Left ventricle myocardium inferior (tissue), 1 donor: ENCODE measurements at places on chromosomes 2 and 18.
A peak's percentile ranks its signal among the peaks of the same experiment; 100 is the strongest.

DNA sequence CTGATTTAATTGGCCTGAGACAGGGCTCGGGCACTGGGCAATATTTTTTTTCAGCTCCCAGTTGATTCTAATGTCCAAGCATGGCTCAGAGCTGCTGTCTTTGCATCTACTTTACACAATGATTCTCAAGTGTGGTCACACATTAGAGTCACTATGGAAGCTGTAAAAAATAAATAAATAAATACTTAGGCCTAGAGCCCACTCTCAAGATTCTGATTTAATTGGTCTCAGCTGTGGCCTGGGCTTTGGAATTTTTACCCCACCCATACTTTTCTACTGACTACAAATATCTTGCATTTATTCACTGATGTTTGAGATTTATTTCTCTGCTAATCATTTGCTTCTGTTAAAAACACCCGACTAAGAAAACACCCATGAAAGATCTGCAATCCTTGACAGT lies 145.7 kb upstream of the SRD5A2 start:
- DNase-seq = no peak

DNA sequence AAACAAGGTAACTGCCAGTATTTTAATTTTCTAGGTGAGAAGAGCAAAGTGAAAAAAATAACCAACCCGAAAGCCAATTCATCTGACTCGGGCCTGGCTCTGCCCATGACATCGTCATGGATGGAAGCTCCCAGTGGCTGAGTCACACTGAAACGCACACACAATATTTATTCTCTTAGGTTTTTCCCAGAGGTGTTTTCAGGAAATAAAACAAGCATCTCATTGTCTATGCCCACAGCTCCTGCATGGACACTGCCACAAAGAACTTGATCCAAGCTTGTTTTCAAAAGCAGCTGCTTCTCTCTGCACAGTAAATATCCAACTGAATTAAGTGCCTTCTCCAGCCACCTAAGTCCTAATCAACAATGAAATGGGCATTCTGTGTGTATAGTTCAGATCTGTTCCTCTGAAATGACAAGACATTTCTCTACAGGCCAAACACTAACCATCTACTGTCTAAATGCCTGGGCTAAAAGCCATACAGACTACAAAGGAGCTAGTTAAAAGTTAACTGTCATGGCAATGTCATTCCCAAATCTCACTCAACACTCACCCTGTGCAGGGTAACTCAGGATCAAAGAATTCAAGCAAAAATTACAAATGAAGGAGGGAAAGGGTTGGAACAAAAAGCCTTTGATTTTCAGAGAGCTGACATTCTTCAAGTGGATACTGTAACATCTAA lies 62.9 kb downstream of the RPL31 start:
- DNase-seq = no peak

GRCh38 chr2:120403676-120404075 lies 57.7 kb downstream of the INHBB start:
- DNase-seq = no peak

GRCh38 chr2:236675526-236675925 lies 105.9 kb downstream of the ACKR3 start:
- no peak for DNase-seq

- no peak for DNase-seq
Measured at GRCh38 chr2:136286423-136286822, 168.5 kb upstream of the CXCR4 start.

GRCh38 chr2:136151021-136151971 lies 33.3 kb upstream of the CXCR4 start:
- no peak for DNase-seq

DNA sequence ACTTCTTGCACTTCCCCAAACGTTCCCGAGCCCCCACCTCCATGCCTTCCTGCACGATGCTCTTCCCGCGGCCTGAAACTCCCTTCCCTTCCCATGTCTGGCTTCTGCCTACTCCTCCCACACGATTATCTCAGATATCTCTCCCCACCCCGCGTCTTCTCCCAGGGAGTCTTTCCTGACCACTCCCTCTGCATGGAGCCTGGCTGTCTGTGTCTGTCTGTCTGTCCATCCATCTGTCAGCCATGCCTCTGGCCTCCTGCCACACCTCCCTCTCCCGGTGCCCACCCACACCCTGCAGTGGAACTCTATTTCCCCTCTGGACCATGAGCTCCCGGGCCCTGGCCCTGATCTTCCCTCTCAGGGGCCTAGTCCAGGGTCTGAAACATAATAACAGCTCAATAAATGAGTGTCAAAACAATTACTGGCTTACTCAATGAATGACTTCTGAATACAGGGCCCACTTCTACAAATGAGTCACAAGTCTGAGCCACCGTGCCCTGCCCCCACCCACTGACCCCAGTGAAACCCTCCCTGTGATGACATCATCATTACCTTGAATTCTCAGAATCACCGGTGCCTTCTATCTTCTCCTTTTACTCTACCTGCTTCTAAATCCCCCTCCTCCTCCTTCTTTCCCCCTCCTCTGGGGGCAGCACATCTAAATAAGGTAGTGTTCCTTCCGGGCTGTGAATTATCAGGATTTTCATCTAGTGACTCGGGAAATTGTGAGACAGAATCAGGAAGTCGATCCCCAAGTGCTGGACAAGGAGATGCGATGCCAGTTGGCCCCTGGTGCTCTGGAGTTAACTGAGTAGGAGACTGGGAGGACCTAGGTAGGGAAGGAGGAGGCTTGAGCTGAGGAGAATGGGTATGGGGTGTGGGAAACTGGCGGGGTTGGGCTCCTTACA lies 46.1 kb upstream of the PLB1 start:
- no peak for DNase-seq

DNA sequence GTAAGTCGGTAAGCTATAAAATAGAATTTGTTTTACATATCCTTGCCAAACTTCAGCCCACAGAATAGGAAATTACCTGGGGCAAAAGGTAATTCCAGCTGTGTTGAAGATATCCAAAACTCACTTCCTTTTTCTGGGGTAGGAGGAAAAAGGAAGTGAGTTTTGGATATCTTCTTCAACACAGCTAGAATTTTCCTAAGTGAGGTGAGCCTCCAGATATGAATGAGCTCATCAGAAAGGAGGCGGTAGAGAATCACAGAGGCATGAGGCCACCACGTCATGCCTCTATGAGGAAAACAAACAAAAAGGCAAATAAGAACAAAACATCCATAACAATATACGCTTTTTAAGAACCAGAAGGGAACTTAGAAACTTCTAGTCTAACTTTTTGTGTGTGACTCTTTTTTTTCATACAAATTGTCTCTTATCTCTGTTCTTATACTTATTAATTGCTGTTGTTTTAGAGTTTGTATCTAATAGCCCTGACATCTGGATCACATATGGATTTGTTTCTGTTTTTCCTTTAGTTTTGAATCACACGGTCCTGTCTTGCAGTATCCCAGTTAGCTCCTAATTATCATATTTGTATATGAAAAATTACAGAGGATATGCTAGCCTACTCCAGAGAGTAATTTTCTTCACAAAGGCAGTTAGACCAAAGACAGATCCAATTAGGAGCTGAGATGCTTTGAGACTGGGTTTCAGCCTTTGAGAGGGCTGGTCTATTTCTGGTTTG lies 104.5 kb downstream of the RBM43 start:
- no peak for DNase-seq

GRCh38 chr2:62315476-62315875 lies 119.6 kb downstream of the B3GNT2 start:
- no peak for DNase-seq

- no peak for DNase-seq
Measured at GRCh38 chr2:145935016-145935415, 1415.1 kb upstream of the ZEB2 start.

- DNase-seq = no peak
Measured at GRCh38 chr18:34697233-34697632, 12.9 kb upstream of the DTNA start.

DNA sequence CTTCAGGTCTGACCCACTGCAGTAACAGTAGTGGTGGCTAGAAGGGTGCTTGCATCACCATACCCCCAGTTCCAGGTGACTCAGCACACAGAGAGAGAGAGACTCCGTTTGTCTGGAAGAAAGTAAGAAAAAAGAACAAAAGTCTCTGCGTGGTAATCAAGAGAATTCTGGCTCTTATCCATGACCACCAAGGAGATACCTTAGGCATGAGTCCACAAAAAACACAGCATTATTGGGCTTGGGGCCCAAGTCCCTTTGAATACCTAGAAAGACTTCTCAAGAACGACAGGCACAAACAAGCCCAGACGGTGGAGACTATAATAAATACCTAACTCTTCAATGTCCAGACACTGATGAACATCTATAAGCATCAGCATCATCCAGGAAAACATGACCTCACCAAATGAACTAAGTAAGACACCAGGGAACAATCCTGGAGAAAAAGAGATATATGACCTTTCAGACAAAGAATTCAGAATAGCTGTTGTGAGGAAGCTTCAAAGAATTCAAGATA lies 21.7 kb upstream of the BAZ2B start:
- DNase-seq = no peak

DNA sequence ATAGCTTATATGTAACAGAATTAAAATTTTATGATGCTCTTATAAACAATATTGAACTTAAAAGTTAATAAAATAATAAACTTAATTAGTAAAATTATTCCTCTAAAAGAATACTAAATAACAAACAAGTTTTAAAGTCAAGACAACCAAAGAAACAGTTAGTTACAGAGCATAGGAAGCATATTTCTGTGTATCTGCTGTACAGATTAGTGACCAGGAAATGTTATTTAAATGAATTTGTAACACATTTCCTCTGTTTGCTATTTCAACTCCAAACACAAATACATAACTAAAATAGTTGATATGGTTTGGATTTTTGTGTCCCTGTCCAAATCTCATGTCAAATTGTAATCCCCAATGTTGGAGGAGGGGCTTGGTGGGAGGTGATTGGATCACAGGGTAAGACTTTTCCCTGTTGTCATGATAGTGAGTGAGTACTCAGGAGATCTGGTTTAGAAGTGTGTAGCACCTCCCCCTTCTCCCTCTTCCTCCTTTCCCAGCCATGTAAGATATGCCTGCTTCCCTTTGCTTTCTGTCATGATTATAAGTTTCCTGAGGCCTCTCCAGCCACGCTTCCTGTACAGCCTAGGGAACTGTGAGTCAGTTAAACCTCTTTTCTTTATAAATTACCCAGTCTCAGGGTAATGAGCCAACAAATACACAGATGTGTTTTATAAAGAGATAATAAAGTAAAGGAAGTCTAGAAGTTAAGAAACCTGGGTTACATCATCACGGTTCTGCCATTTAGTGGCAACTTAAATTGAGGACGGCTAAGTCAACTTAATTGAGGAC lies 51.8 kb downstream of the ROCK2 start:
- DNase-seq = no peak

DNA sequence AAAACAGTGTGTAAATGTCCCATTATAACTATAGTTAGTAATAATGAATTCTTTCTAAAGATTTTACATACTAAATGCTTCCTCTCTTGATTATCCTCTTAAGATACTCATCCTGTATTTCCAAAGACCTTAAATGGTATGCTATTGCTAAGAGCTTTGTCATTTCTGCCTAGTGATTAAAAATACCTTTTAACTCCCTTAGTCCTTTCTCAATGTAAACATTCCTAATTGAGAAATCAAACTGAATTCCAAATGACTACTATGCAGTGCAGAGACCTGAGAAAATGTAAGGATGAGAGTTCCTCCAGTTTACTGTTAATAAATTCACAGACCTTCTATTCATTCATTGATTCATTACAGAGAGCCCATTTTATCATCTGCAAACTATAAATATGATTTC lies 86.9 kb downstream of the SOS1 start:
- DNase-seq = no peak

DNA sequence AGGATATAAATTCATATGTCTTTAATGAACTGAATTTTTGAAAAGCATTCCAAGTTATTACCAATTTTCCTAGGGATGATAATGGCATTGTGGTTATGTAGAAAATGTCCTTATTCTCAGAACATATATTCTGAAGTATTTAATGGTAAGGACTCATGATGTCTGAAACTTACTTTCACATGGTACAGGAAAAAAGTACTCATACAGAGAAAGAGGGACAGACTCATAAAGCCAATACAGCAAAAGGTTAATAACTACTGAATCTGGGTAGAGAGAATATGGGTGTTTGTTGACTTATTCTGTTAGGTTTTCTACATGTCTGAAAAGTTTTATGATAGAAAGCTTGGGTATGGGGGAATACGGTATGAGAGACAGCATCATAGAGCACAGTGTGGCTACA lies 84.3 kb upstream of the SERTAD2 start:
- DNase-seq = no peak

GRCh38 chr2:99660616-99661406 lies 171.0 kb upstream of the REV1 start:
- no peak for DNase-seq

- DNase-seq = no peak
Measured at GRCh38 chr2:169362118-169362893, at the start of gene LRP2. Gene LRP2 (minus strand): TSS chr2:169362534. CDS start chr2:169362399, 135 bp downstream.

- no peak for DNase-seq
Measured at GRCh38 chr2:145186303-145186702, 666.4 kb upstream of the ZEB2 start.

GRCh38 chr2:144629935-144630334 lies 110.0 kb upstream of the ZEB2 start:
- DNase-seq = no peak

DNA sequence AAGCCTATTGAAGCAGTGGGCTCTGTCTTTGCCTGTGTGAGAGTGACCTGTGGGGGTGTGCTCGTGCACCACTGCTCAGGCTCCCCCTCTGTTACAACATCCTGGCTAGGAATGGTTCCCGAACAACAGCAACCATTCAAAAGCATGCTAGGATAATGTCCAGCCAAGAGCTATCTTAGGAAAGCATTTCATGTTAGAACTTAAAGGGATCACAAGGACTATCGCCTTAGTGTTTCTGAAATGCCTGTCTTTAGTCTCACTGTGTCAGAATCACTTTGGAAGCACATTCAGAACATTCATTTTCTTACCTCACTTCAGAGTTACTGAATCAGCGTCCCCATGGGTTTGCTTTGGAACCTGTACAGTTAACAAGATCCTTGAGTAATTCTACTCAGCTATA lies 134.9 kb upstream of the DSEL start:
- DNase-seq = no peak

- no peak for DNase-seq
Measured at GRCh38 chr2:66111706-66112105, 323.2 kb upstream of the MEIS1 start.

DNA sequence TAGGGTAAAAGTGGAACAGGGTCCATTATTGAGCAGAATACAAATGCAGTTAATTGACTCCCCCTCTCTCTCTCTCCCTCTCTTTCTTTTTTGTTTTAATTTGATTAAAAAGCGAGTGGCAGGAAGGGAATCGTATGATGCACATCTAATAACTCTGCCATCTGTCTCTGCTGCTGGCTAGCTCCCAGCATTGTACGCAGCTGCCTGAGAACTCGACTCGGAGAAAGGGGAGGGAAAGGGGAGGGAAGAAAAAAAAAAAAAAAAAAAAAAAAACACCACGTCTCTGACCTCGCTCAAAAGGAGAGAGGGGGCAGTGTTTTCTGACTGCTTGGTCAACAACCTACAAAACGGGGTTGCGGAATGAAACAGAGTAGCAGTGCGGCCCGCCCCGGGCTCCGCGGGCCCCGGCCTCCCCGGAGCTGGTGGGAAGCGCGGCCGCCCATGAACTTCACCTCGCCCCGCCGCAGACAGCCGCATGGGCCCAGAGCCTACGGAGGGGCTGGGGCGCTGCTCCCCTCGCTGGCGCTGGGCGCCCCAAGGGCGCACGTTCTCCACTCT lies 265.7 kb downstream of the TCF4 start:
- DNase-seq = peak; percentile 87
